ENCODE measurements at places on chromosomes 2 and 18.

- no peaks in the 10 kb centered on the region for H3K27me3 ChIP-seq
- H3K36me3 ChIP-seq, result no peaks in the 10 kb centered on the region
- DNase-seq, result no peak
- no peak overlapping the region for H3K4me3 ChIP-seq
- H3K27ac ChIP-seq, result no peak overlapping the region
These were observed 73.2 kb downstream of the SUMO1 start for GRCh38 chr2:202165208-202165607.

- no peaks in the 10 kb centered on the region for H3K4me1 ChIP-seq
- no peak overlapping the region for H3K4me3 ChIP-seq
- DNase-seq, result no peak
- H3K36me3 ChIP-seq, result no peaks in the 10 kb centered on the region
- no peaks in the 10 kb centered on the region for H3K27me3 ChIP-seq
- H3K27ac ChIP-seq, result no peak overlapping the region
These were observed 481.9 kb downstream of the TMX3 start for GRCh38 chr18:68233018-68233417.

- no peaks in the 10 kb centered on the region for H3K4me1 ChIP-seq
- no peaks in the 10 kb centered on the region for H3K36me3 ChIP-seq
- H3K4me3 ChIP-seq, result no peak overlapping the region
- peaks cover 7% of the 10 kb centered on the region for H3K27me3 ChIP-seq
- no peak overlapping the region for H3K27ac ChIP-seq
- no peak for DNase-seq
These were observed 23.2 kb downstream of the KCNF1 start for GRCh38 chr2:10934979-10935350.

GRCh38 chr2:5365871-5366461, 326.2 kb upstream of the SOX11 start:
- H3K4me1 ChIP-seq, result no peaks in the 10 kb centered on the region
- no peak overlapping the region for H3K27ac ChIP-seq
- no peaks in the 10 kb centered on the region for H3K27me3 ChIP-seq

GRCh38 chr2:144114760-144115159, 405.2 kb downstream of the ZEB2 start:
- DNase-seq, result no peak
- no peak overlapping the region for H3K4me3 ChIP-seq
- no peaks in the 10 kb centered on the region for H3K27me3 ChIP-seq
- no peaks in the 10 kb centered on the region for H3K36me3 ChIP-seq
- no peak overlapping the region for H3K27ac ChIP-seq

DNA sequence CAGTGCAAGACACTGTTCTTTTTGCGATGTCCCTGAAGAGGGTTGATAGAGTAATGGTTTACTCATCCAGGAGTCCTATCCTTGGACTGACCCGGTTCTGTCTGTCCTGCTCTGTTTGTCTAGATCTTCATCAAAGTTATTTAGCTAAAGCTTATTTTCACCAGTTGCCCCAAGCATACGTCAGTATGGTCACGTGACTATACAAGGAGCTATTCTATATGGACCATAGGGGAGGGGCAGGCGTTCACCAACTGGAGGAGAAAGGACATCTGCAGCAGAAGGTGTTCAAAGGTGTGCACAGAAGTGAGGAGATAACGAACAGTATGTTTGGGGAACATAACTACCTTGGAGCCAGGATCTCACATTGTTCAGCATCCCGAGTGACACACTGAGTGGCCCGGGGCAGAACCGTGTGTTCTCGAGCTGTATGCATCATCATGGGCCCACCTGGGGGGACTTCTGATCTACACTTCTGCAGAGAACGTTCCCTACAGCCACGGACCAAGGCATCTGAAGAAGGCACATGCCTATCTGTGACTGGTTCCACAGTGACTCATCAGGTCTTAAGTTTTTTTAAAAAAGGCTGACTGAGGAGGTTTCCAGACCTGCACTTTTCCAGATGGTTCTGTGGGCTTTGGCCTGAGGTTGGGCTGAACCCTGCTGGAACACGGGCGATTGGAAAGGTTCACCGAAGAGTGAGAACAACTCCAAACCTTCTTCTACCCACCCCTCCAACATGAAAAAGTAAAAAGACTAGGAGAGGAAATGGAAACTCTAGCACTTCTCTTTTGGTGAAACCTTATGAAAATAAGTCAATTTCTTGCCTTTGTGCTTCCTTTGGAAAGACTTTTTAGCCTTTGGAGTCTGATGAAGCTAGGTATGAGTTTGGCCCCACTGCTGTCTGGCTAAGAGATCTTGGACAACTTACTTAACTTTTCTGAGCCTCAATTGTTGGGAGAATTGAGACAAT, 68.6 kb upstream of the YWHAQ start:
- peaks cover 4% of the 10 kb centered on the region for H3K4me1 ChIP-seq
- no peak for DNase-seq
- H3K27ac ChIP-seq, result no peak overlapping the region
- H3K4me3 ChIP-seq, result no peak overlapping the region
- H3K27me3 ChIP-seq, result no peaks in the 10 kb centered on the region

DNA sequence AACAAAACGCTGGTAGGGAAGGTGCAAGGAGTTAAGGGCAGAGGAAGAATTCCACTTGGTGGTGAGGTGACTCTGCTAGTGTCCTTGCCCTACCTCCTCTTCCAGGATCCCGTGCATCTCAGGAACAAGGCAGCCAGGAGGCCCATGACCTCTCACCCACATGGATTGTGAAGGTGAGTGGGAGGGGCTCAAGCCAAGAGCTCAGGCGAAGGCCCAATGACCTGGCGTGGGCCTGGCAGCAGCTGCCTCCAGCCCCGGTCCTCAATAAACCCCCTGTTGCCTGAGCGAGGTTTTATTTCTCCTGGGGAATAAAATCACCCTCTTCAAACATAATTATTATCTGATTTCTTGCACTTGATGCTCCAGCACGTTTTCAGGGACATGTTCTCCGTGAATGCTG, 28.2 kb downstream of the LAMA1 start:
- no peaks in the 10 kb centered on the region for H3K4me1 ChIP-seq
- no peak overlapping the region for H3K27ac ChIP-seq
- H3K27me3 ChIP-seq, result no peaks in the 10 kb centered on the region

- H3K27ac ChIP-seq, result peak overlapping the region; percentile 83
- no peaks in the 10 kb centered on the region for H3K27me3 ChIP-seq
- peaks cover 18% of the 10 kb centered on the region for H3K4me1 ChIP-seq
- no peaks in the 10 kb centered on the region for H3K36me3 ChIP-seq
- DNase-seq, result peak; percentile 60
These were observed 96.5 kb upstream of the SERTAD2 start for GRCh38 chr2:64750001-64750816.

GRCh38 chr2:28135799-28136198, 245.3 kb downstream of the BABAM2 start:
- no peaks in the 10 kb centered on the region for H3K4me1 ChIP-seq
- H3K27me3 ChIP-seq, result no peaks in the 10 kb centered on the region
- no peak for DNase-seq
- H3K4me3 ChIP-seq, result no peak overlapping the region

DNA sequence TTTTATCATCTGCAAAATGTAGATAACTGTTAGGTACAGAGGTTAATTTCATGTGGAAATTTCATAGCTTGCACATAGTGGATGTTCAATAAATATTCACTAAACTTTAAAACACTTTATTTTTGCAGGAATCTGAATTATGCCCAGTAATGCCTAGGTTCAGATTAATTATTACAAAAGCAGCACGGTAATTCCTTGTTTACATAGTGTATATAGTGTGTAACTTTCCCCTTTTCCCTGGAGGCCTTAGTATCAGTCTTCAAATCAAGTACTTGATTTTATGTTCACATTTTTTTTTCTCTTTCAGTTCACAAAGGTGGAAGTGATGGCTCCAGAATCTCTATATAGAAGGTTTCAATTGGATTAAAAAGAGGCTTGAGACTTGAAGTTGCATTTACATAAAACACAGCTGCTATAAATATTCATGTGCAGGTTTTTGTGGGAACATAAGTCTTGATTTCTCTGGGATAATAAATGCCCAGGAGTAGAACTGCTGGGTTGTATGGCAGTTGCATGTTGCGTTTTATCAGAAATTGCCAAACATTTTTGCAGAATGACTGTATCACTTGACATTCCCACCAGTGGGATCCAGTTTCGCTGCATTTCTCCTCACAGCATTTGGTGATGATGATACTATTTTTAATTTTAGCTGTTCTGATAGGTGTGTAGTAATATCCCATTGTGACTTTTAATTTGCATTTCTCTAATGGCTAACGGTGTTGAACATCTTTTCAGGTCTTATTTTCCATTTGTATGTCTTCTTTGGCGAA, 27.6 kb upstream of the LGALSL start:
- no peaks in the 10 kb centered on the region for H3K4me1 ChIP-seq
- H3K4me3 ChIP-seq, result no peak overlapping the region
- no peaks in the 10 kb centered on the region for H3K27me3 ChIP-seq
- no peak for DNase-seq

- H3K27ac ChIP-seq, result no peak overlapping the region
- no peak for DNase-seq
- H3K36me3 ChIP-seq, result no peaks in the 10 kb centered on the region
- H3K4me1 ChIP-seq, result no peaks in the 10 kb centered on the region
- no peaks in the 10 kb centered on the region for H3K27me3 ChIP-seq
These were observed 75.6 kb upstream of the CPO start for GRCh38 chr2:206863716-206864115.

GRCh38 chr2:19885791-19886190, 16.0 kb downstream of the TTC32 start:
- H3K4me3 ChIP-seq, result no peak overlapping the region
- H3K27me3 ChIP-seq, result no peaks in the 10 kb centered on the region
- no peaks in the 10 kb centered on the region for H3K4me1 ChIP-seq

DNA sequence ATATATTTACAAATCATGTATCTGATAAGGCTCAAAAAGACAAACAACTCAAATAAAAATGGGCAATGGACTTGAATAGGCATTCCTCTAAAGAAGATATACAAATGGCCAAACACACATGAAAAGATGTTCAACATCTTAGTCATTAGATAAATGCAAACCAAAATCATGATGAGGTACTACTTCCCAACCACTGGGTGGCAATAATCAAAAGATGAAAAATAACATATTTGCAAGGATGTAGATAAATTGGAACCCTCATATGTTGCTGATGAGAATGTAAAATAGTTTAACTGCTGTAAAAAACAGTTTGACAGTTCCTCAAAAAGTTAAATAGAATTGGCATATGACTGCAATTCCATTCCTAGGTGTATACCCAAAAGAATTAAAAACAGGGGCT, 132.3 kb downstream of the TTC32 start:
- no peaks in the 10 kb centered on the region for H3K36me3 ChIP-seq
- no peak overlapping the region for H3K27ac ChIP-seq
- H3K27me3 ChIP-seq, result no peaks in the 10 kb centered on the region
- no peaks in the 10 kb centered on the region for H3K4me1 ChIP-seq
- H3K4me3 ChIP-seq, result no peak overlapping the region

- no peak for DNase-seq
- no peak overlapping the region for H3K27ac ChIP-seq
These were observed 35.4 kb downstream of the SLC8A1 start for GRCh38 chr2:40416486-40416885.

GRCh38 chr2:200713003-200713703, 98.6 kb upstream of the BZW1 start:
- H3K27ac ChIP-seq, result peak overlapping the region; percentile 82
- H3K4me1 ChIP-seq, result peaks cover 5% of the 10 kb centered on the region
- peak overlapping the region; percentile 9 for H3K4me3 ChIP-seq
- DNase-seq, result peak; percentile 91
- H3K36me3 ChIP-seq, result no peaks in the 10 kb centered on the region

DNA sequence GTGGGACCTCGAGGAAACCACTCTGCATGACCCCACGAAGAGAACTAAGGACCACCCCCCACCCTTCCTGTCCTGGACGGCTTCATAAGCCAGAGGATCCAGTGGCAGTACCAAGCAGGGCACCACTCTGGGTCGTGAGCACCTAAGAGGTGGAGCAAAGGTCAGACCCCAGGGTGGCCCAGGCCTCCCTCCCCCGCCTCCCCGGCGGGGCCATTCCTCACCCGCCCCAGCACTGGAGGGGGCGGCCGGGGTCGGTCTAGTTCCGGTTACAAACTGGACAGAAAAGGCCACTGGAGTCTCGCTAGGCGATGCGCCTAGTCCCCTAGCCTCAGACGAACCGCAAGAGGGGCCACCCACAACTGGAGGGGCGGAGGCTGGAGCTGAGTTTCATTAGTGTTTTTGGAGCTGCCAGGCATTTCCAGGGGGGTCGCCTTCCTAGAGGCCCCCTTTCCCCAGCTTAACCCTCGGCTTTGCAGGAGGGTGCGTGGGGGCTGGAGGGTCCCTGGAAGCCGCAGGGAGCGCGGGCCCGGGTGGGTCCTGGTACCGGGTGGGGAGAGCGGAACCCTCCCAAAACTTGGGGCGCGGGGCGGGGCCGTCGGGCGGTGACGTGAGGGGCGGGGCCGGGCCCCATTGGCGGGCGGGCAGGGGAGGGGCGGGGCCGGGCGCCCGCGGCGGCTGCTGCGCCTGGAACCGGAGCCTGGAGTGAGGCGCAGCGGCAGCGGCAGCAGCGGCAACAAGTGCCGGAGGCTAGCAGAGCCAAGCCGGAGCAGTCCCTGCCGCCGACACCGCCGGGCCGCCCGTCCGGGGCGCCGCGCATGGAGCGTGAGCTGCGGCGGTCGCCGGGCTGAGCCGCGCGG, at the start of gene B3GNT2:
TSS of gene B3GNT2 (plus strand) at position 695 of the 857 bp plus-strand sequence. CDS start 26,106 bp downstream, outside the sequence.
- peaks cover 44% of the 10 kb centered on the region for H3K4me1 ChIP-seq
- H3K36me3 ChIP-seq, result no peaks in the 10 kb centered on the region
- peak within 1 kb of the TSS; percentile 68 for H3K4me3 ChIP-seq
- H3K27ac ChIP-seq, result peak within 1 kb of the TSS; percentile 89
- no peaks in the 10 kb centered on the region for H3K27me3 ChIP-seq
- peak; percentile 90 for DNase-seq

DNA sequence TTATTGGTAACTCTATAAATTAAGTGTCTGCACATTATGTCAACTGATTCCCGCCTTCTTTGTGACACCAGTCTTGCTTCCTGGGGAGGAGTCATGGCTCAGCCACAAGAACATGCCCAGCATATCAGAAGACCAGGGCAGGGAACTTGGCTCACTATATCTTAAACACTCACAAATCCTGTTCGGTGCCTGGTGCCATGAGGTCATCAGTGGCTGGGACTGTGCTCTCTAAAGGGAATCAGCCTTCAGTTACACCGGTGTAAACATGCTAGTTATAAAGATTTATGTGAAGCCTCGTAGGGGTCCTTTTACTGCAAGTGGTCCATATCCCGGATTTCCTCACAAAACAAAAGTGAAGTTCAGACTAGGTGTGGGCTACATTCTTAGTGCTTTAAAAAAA, 73.1 kb upstream of the ZNF521 start:
- H3K4me3 ChIP-seq, result no peak overlapping the region
- no peaks in the 10 kb centered on the region for H3K4me1 ChIP-seq
- no peak overlapping the region for H3K27ac ChIP-seq
- no peak for DNase-seq

DNA sequence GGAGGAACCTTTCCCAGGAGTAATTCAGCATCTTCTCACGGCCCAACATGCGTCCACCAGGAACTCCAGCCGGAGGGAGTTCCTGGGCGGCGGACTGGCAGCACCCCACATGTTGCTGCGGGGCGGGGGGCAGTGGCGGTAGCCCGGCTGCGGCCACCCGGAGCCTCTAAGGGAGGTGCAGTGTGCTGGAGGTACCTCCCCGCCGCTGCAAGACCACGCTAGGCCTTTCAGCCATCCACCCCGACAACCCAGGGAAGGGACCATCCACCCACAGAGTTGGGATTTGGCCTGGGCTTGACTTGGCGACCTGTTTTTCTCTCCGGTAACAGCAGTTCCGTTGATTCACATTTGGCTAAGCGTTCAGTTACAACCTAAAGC, 625 bp downstream of the LYPD6 start:
- no peak for DNase-seq
- no peak overlapping the region for H3K4me3 ChIP-seq
- H3K27ac ChIP-seq, result no peak overlapping the region
- H3K27me3 ChIP-seq, result peaks cover 34% of the 10 kb centered on the region
